ENCODE measurements at places on chromosomes 6 and 20. TPM values are rescaled to one million over a fixed set of nuclear protein-coding genes. Genes with fewer than 3 reads are reported as not detected.

DNA sequence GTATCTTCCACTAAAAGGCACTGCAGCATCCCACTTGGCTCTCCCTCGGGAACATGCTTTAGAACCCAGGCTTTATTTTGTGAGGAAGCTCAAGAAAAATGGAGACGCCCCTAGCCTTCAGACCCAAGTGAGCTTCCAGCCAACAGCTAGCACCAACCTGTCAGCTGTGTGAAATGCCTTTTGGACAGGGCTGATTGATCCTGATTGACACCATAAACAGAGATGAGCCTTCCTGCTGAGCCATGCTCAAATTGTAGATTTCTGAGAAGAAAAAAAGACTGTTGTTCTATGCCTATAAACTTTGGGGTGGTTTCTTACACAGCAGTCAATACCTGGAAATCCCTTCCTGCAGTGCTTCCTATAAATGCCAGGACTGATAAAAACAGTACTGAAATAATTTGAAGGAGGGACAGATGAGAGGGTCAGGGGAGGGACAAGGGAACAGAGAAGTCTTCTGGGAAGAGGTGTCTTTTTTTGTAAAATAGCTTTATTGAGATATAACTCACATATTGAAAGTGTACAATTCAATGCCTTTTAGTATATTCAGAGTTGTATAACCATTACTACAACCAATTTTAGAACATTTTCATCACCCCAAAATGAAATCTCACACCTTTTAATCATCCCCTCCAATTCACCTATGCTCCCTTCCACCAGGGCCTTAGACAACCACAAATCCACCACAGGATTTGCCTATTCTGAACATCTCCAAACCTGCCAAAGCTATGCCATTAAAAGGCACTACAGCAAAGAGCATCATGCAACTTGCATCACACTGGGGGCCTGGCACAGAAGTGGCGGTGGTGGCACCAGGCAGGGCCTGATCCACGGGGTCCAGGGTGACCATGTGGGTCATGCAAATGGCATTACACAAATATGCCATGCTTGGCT is 2.7 kb upstream of the STK4 start:
- DNase-seq = no peak

DNA sequence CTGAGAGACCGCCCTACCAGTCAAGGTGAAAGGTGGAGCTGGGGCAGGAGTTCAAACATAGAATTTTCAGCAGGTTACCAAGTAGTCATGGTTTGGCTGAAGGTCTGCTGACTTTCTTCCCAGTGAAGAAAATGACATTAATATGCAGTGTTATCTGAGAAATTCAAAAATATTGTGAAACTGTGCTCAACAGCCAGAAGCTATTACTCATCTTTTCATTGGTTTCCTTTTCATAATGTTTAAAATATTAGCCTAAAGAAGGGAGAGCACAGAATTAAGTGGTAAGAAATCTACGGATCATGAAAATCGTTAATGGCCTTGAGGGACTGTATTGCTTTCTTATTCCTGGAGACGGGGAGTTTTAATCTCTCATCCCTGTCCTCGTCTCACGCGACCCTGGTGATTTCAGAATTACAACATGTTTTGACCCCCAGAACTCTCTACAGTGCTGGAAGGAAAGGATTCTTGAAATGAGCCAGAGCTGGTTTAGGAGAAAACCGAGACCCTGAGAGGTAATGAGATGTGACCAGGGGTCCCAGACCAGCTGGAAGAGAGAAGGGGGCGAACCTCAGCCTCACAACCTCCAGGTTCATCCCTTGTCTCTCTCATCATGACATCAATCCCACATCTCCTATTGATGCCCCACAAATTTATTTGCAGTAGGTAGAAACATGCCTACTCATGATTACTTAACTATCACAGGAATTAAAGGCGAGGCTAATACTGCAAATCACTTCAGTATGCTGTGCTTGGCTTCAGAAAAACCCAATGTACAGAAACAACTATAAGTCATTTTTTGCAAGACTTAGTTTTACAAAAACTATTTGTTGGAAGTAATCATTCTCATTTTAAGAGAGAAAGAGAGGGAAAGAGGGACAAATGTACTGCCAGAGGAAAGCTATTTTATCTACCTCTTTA is 209.5 kb downstream of the FNDC1 start:
- no peak for DNase-seq

GRCh38 chr6:145891126-145891525 is 73.0 kb downstream of the SHPRH start:
- no peak for DNase-seq

DNA sequence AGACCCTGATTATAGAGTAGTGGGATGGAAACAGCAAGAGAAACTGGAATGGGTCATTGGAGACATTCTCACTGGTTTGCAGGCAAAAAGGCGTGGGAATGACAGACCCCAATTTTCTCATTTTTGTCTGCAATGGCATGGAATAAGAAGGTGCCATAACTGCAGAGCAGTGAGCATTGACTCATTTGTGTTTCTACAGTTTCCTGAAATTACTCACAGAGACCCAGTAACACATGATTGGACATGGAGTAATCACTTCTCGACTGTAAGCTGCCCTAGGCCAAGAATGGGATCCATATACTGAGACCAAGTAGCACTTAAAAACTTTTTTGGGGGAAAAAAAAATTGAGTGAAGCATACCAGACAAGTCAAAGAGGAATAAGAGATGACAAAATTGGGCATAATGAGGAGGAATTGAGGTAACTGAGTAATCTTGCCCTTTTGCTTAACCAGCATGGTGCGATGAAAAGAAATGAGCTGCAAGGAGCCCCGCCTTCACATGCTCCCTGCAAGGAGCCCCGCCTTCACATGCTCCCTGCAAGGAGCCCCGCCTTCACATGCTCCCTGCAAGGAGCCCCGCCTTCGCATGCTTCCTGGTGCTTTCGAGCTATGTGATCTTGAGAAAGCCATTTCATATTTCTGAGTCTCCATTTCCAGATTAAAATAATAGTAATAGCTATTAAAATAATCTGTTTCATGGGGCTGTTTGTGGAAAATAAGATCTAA is 44.1 kb downstream of the NHSL1 start:
- DNase-seq = peak; percentile 50

- DNase-seq = no peak
These were observed 425.5 kb downstream of the TENT5A start for GRCh38 chr6:81326881-81327561.

- DNase-seq = no peak
These were observed 185.5 kb downstream of the MOXD1 start for GRCh38 chr6:132215805-132216204.

Gene ARMC12
- total RNA-seq = not detected

Gene ADGRF5
- 45.9 TPM for total RNA-seq

- no peak for DNase-seq
These were observed 668.4 kb downstream of the C6orf118 start for GRCh38 chr6:164640956-164641355.

- DNase-seq = no peak
These were observed 429.0 kb upstream of the NRSN1 start for GRCh38 chr6:23696992-23697391.

DNA sequence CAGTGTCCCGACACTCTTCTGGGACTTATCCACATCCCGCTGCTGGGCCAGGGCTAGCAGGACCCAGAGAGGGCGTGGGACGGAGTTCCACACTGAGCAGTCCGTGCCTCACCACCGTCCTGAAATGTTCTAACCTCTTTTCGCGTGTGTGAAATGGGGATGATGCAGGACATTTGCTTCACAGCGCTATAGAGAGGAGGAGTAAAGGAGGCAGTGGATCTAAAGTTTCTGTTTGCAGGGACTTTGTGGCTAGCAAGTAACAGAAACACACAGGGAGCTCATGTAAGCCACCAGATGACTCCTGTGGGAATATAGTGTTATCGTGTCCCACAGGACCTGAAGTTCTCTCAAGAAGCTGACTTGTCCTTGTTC is 634 bp downstream of the ITPA start:
- DNase-seq = no peak

DNA sequence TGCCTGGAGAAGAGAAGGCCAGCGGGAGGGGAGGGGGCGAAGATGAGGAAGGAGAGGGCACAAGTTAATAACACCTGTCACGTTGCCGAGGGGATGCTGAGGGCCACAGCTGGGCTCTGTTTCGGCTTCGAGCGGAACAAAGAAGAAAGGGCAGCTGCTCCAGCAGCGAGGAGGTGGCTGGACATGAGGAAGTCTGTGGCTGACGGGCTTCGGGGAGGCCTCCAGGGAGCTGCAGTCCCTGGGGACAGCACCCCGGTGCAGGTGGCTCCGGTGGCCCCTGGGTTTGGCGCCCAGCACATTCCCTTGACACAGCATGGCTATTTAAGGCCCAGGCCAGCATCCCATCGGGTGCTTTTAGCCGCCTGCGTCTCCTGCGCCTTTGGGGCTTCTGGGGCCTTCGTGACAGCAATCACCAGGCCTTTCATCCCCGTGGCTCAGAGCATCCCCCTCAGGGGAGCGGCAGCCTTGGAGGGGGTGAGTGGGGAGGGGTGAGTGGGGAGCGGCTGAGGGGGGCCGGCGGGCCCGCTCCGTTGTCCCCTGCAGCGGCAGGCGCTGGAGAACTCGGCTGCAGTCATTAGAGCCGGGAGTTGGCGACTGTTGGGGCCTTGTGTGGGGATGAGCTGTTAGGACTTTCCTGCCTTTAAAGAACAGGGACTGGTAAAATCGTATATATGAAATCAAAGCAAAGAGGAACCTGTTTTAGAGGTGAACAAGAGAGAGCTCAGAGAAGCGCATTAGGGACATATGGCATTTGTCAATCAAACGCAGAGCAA is 99.0 kb downstream of the TMEM242 start:
- DNase-seq = no peak

Gene MATN4
- not detected for total RNA-seq

Gene HDGFL1
- not detected for total RNA-seq

DNA sequence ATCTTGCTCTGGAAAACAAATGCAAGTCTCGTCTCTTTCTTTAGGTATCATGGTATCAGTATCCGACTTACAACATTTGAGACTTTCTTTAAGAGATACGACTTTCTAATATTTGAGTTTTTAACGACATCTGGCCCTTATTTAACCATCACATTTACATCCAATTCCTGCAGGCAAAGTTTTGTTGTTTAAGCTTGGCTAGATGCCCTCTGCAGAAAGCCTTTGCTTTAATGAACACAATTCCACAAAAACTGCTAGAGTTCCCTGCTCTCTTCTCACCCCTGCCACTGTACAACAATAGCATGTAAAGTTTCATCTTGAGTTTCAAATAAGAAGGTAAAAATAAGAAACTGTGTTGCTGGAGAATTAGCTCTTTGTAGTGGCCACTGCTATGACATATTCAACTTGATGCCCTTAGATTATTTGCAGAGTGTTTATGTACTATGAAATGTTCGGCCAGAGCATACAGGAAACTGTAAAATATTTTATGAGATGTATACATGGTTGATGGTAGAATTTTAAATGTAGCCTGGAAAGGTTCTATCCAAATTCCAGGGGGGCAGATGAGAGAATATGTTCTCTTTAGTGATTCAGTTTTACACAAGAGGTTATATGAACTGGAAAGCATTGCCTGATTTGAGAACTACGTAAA is 438.6 kb downstream of the CDC5L start:
- no peak for DNase-seq

DNA sequence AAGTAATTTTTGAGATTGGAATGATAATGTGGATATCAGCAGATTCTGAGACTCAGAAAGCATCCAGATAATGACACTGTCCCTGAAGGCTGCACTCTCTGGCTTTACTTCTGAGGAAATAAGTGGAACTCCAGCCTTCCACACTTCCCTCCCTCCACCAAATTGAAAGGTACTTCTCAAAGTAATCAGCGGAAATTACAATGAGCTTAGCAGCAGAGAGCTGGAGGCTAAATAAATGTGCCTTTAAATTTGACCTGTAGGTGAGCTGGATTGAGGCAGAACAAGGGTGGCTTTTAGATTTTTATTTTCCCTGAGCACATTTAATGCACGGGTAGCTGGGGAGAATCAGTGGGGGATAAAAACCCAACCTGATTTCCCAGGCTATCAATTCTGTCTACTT is 39.3 kb upstream of the RNF144B start:
- DNase-seq = no peak

DNA sequence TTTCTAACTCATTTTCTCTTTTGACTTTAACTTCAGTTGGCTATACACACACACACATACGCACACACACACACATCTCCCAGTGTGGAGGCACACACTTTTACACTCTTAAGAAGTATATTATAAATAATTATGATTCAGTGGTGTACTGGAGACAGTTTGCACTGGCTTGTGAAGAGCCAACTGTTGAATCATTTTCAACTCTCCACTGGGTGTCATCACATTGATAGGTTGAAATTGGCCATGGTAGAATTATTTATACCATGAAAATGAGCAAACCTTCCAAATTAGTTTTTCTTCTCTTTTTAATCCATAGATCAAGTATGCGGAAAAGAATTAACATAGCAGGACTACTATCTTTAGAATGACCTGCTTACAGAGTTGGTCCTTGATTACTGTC is 407.1 kb downstream of the BMP2 start:
- no peak for DNase-seq

Gene CCNC
- total RNA-seq = 16.9 TPM

Gene AFDN
- total RNA-seq = 52.6 TPM

- DNase-seq = no peak
These were observed 1515.1 kb downstream of the HACE1 start for GRCh38 chr6:103344554-103345163.

Gene CAGE1
- not detected for total RNA-seq

All from left ventricle myocardium superior (tissue), 1 donor.